Activated CD4-positive, alpha-beta memory T cell treated with anti-CD3 and anti-CD28 coated beads, Interleukin-2, amount 10 ng/mL, durations not matched to agents 7 days and 5 days (primary cell): ENCODE measurements at places on chromosomes 7 and 10. TPM values are rescaled to one million over a fixed set of nuclear protein-coding genes. Genes with fewer than 3 reads are reported as not detected.

Gene MSMB
- total RNA-seq = not detected

Gene CYP3A7
- total RNA-seq = not detected

Gene FGFR2
- 0.10 TPM for total RNA-seq

Gene GPRIN2
- not detected for total RNA-seq

- no peaks in the 10 kb centered on the region for H3K4me1 ChIP-seq
- H3K27me3 ChIP-seq = peaks cover 4% of the 10 kb centered on the region
- no peaks in the 10 kb centered on the region for H3K36me3 ChIP-seq
- H3K4me3 ChIP-seq = no peak overlapping the region
- DNase-seq = no peak
These were observed 14.0 kb upstream of the SLC18A2 start for GRCh38 chr10:117226813-117227451.

DNA sequence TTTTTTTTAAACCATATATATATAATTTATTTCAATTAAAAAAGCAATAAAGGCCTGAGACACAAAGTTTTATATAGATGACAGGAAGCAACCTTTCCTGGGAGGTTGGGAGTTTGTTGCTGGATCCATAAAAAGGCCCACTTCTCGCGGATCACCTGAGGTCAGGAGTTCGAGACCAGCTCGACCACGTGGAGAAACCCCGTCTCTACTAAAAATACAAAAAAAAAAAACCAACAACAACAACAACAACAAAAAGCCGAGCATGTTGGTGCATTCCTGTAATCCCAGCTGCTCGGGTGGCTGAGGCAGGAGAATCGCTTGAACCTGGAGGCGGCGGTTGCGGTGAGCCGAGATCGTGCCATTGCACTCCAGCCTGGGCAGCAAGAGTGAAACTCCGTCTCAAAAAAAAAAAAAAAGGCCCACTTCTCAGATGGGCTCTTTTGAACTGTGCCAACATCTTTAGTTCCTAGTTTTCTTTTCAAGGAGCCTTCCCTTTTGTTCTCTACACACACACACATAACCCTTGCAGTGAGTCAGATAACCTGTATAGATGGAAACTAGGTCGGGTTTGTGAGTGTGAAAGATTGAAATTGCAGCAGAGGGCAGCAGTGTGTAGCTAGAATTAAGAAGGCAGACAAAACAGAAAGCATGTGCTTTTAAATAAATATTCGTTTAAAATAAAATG, 1.2 kb upstream of the SMNDC1 start:
- peak overlapping the region; percentile 97 for H3K4me3 ChIP-seq
- peaks cover 53% of the 10 kb centered on the region for H3K4me1 ChIP-seq
- peak overlapping the region; percentile 96 for H3K27ac ChIP-seq
- DNase-seq = peak; percentile 68
- H3K27me3 ChIP-seq = no peaks in the 10 kb centered on the region
